Suprapubic skin (tissue), 4 donors: ENCODE measurements at places on chromosomes 6 and 20.

DNA sequence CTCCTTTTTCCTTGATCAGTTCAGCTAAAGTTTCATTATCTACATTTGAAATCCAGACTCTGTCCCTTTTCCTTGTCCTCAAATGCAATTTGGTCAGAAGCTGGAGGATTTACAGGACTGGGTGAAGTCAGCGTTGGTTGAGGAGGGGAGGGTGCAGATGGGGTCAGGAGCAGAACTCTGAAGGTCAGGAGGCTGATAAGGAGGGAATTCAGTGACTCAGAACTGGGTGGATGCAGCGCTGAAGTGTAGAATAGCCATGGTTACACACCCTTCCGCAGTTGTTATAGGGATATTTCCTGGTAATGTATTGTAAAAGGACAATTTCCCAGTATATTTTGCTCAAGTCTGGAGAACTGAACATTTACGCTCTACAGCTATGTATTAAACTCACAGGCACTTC is 133.1 kb upstream of the FOXA2 start:
- no peak overlapping the region for H3K4me3 ChIP-seq
- no peaks in the 10 kb centered on the region for H3K27me3 ChIP-seq
- H3K4me1 ChIP-seq, result no peaks in the 10 kb centered on the region

DNA sequence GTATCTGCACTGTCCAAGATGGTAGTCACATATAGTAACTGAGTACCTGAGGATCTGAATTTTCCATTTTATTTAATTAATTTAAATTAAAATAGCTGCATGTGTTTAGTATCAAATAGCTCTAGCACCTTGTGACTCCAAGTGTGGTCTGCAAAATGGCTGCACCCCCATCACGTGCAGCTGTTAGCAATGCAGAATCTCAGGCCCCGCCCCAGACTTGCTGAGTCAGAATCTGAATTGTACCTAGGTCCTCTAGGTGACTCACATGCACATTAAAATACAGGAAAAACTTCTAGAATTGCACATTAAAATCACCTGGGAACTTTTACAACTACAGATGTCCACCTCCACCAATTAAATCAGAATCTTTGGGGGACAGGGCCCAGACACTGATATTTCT is 19.2 kb upstream of the FAM83C start:
- no peak overlapping the region for H3K27ac ChIP-seq
- DNase-seq, result no peak
- no peaks in the 10 kb centered on the region for H3K27me3 ChIP-seq
- peaks cover 38% of the 10 kb centered on the region for H3K4me1 ChIP-seq

DNA sequence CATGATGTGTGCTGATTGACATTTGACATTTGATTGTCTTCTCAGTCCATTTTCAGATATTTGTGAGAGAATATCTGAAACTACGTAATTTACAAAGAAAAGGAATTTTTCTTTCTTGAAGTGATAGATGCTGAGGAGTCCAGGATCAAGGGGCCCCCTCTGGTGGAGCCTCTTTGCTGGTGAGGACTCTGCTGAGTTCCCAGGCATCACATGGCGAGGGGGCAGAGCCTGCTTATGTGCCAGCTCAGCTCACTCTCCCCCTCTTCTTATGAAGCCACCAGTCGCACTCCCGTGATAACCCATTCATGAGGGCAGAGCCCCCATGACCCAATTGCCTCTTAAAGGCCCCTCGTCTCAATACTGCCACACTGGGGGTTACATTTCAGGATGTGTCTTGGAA is 91.3 kb downstream of the RPP40 start:
- no peak for DNase-seq
- H3K27me3 ChIP-seq, result no peaks in the 10 kb centered on the region
- H3K27ac ChIP-seq, result no peak overlapping the region
- H3K36me3 ChIP-seq, result no peaks in the 10 kb centered on the region
- no peak overlapping the region for H3K4me3 ChIP-seq

DNA sequence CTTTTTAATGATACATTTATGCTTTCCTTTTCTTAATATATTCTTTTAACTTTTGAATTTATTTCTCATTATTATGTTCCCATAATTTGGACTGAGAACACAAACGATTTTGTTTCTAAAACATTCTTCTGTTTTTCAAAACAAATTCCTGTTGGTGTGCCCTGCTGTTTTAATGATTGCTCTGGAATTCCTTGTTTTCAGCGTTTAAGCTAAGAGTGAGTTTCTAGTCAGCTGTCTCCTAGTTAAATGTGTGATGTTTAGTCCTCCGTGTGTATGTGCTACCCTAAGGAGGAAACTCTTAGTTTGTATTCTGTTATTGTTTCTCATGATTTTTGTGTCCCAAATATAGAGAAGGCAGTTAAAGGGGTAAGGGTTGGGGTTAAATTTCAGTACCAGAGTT is 306.1 kb upstream of the RGS17 start:
- no peaks in the 10 kb centered on the region for H3K27me3 ChIP-seq
- DNase-seq, result no peak
- no peaks in the 10 kb centered on the region for H3K4me1 ChIP-seq

DNA sequence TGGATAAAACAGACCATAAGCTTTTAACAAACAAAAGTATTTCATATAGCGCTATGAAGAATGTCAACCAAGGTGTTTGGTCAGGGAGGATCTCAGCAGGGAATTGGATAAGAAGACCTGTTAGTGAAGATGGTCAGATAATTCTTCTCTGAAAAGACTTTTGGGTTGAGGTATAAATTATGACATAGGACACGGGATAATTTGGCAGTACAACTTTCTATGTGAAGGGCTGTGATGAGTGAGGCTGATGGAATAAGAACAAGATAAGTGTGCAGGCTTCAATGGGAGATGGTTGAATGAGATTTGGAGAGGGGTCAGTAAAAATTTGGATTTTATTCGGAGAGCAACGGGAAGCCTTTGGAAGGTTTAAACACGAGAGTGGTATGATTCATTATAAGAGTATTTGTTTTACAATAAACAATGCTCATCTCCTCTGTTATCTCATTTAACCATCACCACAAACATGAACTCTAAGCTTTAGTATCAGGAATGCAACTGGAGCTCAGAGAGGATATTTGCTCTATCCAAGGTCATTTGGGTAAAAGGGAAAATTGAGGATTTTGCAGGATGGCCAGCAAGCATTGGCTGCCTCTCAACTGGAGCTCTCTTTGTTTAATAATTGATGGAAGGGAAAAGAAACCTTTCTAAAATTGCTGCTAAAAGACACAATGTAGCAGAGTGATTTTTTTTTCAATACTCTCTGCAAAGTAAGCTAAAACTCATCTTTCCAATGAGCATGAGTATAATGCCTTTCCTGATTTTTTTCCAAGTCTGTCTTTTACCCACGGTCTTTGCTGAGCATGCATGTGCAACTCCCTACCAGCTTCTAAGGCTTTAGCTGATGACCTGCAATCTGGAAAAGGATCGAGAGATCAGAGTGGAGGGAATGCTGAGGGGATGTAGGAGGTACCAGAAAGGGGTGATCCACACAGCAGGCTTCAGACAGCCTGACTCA is 534.0 kb downstream of the CBLN4 start:
- H3K27ac ChIP-seq, result no peak overlapping the region
- H3K4me1 ChIP-seq, result no peaks in the 10 kb centered on the region
- no peak for DNase-seq
- no peak overlapping the region for H3K4me3 ChIP-seq
- no peaks in the 10 kb centered on the region for H3K36me3 ChIP-seq
- no peaks in the 10 kb centered on the region for H3K27me3 ChIP-seq

- no peak overlapping the region for H3K4me3 ChIP-seq
- H3K27me3 ChIP-seq, result peaks cover 84% of the 10 kb centered on the region
- H3K36me3 ChIP-seq, result no peaks in the 10 kb centered on the region
- H3K27ac ChIP-seq, result no peak overlapping the region
- DNase-seq, result no peak
These were observed 93.2 kb upstream of the ZNF184 start for GRCh38 chr6:27565839-27566779.
